ENCODE measurements at places on chromosomes 2 and 18.

- no peak for DNase-seq
Observed at GRCh38 chr2:62568074-62568473, 62.1 kb upstream of the TMEM17 start.

DNA sequence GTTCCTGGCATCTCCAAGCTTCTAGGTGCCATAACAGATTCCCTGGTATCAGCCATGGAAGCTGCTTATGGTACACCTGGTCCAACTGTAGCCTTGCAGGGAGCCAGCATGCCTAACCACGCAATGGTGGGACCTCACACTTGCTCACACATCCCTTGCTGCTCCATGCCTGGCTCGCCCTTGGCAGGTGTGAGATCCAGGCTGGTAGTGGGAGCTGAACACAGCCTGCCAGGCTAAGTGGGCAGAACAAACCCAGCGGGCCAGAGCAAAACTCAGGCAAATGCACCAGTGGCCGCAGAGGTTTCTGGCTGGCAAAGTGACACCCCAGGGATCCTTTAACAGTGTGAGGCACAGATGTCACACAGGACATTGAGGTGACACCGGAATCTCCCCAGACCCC, 185.8 kb downstream of the NDUFA10 start:
- no peak for DNase-seq

GRCh38 chr18:9405130-9405529, 70.2 kb upstream of the RALBP1 start:
- no peak for DNase-seq

GRCh38 chr18:76981396-76981968, 151.1 kb downstream of the MBP start:
- no peak for DNase-seq

DNA sequence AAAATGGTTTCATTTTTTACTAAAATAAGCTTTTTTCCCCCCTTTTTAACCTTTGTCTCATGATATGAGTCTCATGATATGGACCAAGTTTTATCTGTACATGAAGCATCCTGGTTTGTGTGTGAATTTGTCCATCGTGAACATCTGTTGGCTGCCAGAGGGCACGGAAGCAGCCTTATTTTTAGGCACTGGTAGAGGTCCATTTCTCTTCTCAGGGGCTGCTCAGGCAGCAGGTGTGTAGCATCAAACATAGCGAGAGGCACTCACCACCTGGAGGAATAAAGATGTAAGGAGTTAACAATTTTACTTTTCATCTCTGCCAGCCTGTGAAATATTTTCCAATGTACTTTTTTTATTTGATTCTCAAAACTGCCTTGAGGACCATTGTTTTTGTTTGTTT, 134.5 kb downstream of the RHBDD1 start:
- DNase-seq, result no peak

GRCh38 chr2:26770986-26771586, 7.0 kb downstream of the SLC35F6 start:
- DNase-seq, result no peak

DNA sequence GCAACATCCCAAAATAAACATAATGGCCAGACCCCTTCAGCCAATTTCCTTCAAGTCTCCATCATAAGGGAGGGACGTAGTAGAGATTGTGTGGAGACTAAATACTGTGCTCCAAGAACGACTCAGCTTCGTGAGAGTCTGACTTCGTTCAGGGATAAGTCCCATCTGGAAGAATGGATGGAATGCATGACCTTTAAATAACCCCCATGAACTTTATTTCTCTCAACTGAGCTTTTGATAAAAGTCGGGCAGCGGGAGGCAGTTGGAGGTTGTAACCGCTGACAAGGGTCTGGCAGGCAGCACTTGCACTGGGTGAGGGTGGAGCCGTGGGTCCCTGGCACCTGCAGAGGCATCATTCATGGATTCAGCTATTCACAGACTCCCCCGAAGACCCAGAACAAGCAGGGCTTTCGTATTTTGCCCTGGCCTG, 115.9 kb downstream of the ZFP36L2 start:
- no peak for DNase-seq

- no peak for DNase-seq
Observed at GRCh38 chr2:98931596-98931995, 4.4 kb downstream of the CRACDL start.

DNA sequence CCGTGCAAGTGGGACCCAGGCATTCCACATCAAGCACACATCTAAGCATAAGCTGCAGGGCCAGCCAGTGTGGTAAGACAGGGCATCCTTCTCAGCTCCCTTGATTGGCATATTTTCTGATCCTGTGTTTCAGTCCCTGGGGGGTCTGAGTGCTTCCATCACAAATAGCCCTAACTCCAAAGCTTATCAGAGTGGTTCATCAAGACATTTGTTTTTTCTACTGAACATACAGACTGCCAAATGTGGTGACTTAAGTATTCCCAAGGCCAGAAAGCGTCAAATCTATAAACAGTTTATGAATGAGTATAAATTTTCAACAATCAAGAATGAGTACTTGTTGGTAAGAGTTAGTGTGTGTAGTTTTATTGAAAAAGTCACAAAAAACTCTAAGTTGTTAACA, 18.8 kb downstream of the SPRED2 start:
- DNase-seq, result no peak

DNA sequence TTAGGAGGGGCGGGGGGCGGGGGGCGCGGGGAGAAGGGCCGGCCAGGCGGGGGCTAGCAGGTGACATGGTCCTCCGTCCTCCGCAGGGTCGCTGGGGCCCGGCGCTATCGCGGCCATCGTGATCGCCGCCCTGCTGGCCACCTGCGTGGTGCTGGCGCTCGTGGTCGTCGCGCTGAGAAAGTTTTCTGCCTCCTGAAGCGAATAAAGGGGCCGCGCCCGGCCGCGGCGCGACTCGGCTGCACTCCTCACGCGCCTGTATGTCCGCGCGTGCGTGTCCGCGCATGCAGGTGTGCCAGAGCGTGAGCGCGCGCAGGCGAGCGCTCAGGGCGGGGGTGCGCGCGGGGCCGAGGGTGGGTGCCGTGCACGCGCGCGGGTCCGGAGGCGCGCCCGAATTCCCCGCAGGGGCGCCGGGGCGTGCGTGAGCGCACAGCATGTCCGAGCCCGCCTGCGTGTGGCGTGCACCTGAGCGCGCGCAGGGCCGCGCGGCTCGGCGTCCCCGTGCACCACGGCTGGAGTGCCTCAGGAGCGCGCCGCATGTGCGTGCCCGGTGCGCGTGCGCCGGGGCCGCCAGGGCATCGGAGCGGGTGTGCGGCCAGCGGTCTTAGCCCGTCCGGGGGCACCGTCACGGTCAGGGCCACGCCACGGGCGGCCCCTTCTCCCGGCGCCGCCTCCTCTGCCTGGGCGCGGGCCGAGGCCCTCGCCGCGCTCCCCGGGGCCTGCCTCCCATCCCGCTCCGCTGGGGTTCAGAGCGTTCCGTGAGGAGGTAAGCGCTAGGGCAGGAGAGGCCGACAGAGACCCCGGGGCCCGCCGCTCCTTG, 6.3 kb downstream of the SNORC start:
- DNase-seq, result peak; percentile 72

DNA sequence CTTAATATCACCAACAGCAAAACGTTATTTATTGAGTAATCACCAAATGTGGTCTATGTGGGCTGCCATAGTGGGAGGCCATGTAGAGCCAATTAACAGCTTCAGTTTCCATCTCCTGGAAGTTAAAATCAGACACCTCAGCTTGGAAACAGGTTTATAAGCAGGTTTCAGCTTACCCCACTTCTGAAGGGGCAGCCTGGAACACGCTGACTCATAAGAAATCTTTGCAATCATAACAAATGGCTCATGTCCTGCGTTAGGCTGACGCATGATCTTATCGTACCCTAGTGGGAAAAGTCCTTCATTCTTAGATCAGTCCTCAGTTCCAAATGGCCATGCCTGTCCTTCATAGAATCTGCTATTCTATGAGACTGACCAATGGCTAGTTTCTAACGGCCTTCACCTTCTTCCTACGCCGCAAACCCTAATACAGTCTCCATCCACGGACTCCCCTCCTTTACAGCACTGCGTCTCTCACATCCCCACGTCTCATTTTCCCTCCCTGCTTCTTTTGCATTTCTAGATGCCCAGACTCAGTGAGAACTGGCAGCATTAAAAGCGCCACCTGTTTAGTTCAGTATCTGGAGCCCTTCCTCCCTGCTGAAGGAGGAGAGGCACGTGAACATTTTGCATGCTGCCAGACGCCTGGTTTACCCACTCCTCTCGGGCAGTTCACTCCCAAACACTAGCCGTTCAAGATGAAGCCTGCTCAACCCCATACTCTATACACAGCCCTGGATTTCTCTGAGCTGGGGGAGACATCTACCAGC, 24.2 kb upstream of the BZW1 start:
- no peak for DNase-seq

GRCh38 chr2:232568161-232568560, 17.7 kb downstream of the EIF4E2 start:
- no peak for DNase-seq

GRCh38 chr2:101758001-101758400, 60.5 kb downstream of the MAP4K4 start:
- DNase-seq, result no peak

GRCh38 chr2:151175864-151176263, 85.8 kb downstream of the RBM43 start:
- no peak for DNase-seq

DNA sequence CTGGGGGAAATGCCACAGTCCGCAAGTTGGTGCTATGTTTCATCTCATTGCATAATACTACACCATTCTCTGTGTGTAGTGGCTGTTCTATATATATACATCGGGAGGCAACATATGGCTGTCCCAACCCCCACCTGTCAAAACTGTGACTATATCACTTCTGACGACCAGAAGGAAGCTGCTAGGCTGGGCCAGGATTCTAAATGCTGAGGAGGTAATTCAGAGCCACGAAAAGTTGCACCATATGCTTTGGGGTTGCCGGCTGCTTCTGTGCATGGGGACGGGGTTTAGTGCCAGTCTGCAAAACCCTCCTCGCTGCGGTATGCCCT, 117.3 kb downstream of the MSH2 start:
- DNase-seq, result no peak

GRCh38 chr2:103738606-103739005, 976.8 kb downstream of the TMEM182 start:
- no peak for DNase-seq
